ENCODE measurements at places on chromosomes 16 and 17.

- H3K27ac ChIP-seq: no peak overlapping the region
- H3K36me3 ChIP-seq: no peaks in the 10 kb centered on the region
- H3K27me3 ChIP-seq: no peaks in the 10 kb centered on the region
- peaks cover 9% of the 10 kb centered on the region for H3K4me1 ChIP-seq
- no peak overlapping the region for H3K4me3 ChIP-seq
- DNase-seq: no peak
Observed at GRCh38 chr17:77493238-77493820, 352.6 kb downstream of the SEC14L1 start.

DNA sequence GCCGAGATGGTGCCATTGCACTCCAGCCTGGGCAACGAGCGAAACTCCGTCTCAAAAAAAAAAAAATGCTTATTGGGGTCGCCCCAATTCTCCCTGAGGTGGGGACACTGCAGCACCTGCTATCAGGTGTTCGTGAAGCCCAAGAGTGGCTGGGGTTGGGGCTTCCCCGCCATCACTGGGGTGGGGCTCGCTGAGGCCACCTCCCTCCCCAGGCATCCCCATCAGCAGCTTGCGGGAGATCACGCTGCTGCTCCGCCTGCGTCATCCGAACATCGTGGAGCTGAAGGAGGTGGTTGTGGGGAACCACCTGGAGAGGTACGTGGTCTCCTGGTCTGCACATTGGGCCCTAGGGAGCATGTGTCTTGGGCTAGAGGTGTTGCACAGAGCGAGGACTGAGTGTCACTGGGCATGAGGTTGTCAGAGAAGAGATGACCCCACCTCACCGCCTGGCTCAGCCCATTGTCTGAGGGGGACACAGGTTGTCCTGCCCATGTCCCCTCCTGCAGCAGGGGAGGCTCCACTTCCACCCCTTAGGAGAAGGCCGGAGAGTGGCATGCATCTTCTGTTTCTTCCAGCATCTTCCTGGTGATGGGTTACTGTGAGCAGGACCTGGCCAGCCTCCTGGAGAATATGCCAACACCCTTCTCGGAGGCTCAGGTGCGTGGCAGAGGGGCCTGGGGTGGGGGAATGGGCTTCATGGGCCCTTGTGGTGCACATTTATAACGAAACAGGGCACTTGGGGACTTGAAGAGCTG lies 4.9 kb downstream of the CDK10 start:
- no peak overlapping the region for H3K27ac ChIP-seq
- peaks cover 4% of the 10 kb centered on the region for H3K4me1 ChIP-seq
- H3K27me3 ChIP-seq: no peaks in the 10 kb centered on the region
- peaks cover 14% of the 10 kb centered on the region for H3K36me3 ChIP-seq
- no peak overlapping the region for H3K4me3 ChIP-seq

- H3K27ac ChIP-seq: no peak overlapping the region
- no peak for DNase-seq
- no peaks in the 10 kb centered on the region for H3K4me1 ChIP-seq
- H3K27me3 ChIP-seq: no peaks in the 10 kb centered on the region
Observed at GRCh38 chr17:80346498-80347275, 68.3 kb upstream of the ENDOV start.

- H3K4me3 ChIP-seq: no peak overlapping the region
- no peaks in the 10 kb centered on the region for H3K36me3 ChIP-seq
- no peak overlapping the region for H3K27ac ChIP-seq
- no peaks in the 10 kb centered on the region for H3K27me3 ChIP-seq
- no peak for DNase-seq
Observed at GRCh38 chr16:59859676-59860402, 1125.7 kb upstream of the GOT2 start.

Measured in lung (tissue), 17 donors.